Activated gamma-delta T cell treated with anti-CD3 and anti-CD28 coated beads, Interleukin-2, amount 50 U/mL, for 16 hours (primary cell): ENCODE measurements at places on chromosomes 13 and 19.

DNA sequence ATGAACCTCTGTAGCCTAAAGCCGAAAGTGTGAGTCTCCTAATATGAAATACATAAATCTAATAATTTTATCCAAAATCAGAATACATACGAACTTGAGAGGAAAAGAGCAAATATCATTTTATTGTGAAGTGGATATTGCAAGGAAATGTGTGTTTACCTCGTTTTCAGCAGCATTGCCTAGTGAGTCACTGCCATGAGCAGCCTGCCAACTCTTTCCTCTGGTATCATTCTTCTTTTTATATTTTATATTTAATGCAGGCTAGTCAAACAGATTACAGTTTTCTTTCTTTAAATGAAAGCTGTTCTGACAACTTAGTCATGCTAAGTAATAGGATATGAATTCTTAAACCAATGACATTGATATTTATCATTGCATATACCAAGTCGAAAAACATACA, 44.2 kb downstream of the EDNRB start:
- DNase-seq, result no peak

GRCh38 chr19:19463348-19464117, 51.8 kb downstream of the TSSK6 start:
- DNase-seq, result no peak

DNA sequence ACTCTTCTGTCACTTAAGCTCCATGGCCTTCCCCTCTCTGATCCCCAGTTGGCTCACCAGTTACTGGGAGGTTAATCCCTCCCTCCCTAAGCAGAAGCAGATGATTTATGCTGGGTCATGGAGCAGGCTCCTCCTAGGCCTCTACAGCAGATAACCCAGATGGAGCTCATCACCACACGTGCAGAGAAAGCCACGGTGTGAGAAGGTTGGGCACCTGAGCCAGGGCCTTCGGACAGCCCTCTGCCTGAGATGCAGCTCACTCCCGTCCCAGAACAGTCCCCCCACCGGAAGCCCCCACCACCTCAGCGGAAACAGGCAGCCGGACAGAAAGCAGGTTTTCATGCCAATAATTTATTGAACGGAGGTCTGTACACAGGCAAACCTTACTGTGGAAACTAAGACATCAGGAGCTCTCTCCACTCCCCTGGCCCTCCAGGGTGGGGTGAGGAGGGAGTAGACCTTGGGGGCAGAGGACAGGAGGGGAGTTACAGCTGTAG, 9.8 kb downstream of the ZNF526 start:
- DNase-seq, result no peak

GRCh38 chr19:17499648-17500446, 11.6 kb upstream of the PGLS start:
- no peak for DNase-seq
